ENCODE measurements at places on chromosomes 6 and 20.

DNA sequence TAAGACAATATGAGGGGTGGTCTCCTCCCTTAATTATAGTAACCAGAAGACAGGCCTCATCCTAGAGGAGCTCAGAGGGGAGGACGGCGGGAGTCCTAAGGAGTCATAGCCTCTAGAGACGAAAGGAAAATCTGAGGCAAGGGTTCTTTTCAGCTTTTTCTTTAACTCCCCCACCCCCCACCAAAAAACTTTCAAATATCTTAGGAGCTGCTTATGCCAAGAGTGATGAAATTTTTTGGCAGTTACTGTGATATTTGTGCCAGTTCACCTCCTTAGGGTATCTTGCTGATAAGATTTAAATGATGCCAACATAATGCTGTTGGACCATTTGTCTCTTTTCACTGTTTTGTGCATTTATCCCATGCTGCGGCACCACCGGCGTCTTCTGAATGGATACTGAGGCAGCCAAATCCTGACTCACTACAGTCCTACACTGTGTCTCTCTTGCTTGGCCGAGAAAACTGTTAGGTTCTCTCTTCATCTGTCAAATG lies 44.5 kb upstream of the DSE start:
- no peak for ATAC-seq

- no peak for ATAC-seq
Observed at GRCh38 chr6:139931747-139932146, 557.3 kb upstream of the CITED2 start.

GRCh38 chr20:61477451-61477861 lies 225.4 kb downstream of the CDH4 start:
- ATAC-seq: no peak

GRCh38 chr6:17998003-17998402 lies 10.6 kb upstream of the KIF13A start:
- no peak for ATAC-seq

GRCh38 chr6:44529146-44529905 lies 141.8 kb downstream of the CDC5L start:
- no peak for ATAC-seq

- no peak for ATAC-seq
Observed at GRCh38 chr6:34928220-34928619, 39.2 kb downstream of the ANKS1A start.

Data from SK-N-SH treated with all-trans-retinoic acid at 6 μM for 48 hours (cell line).